HCT116 (cell line): ENCODE measurements at places on chromosomes 16 and 17. TPM values are rescaled to one million over a fixed set of nuclear protein-coding genes. Genes with fewer than 3 reads are reported as not detected.

Gene PRSS22
- 20.2 TPM for total RNA-seq

Gene PIK3R6
- 0.07 TPM for total RNA-seq

Gene HS3ST2
- total RNA-seq, result not detected

Gene NKD1
- 11.4 TPM for total RNA-seq

Gene UQCRC2
- total RNA-seq, result 249 TPM

Gene CDH15
- total RNA-seq, result 3.8 TPM

Gene HOXB4
- total RNA-seq, result 11.3 TPM
